ENCODE measurements at places on chromosomes 2 and 18.

- DNase-seq: no peak
These were observed 59.9 kb downstream of the ABCB11 start for GRCh38 chr2:168971261-168971660.

- peak; percentile 71 for DNase-seq
These were observed 173.8 kb downstream of the ICOS start for GRCh38 chr2:204110338-204110741.

DNA sequence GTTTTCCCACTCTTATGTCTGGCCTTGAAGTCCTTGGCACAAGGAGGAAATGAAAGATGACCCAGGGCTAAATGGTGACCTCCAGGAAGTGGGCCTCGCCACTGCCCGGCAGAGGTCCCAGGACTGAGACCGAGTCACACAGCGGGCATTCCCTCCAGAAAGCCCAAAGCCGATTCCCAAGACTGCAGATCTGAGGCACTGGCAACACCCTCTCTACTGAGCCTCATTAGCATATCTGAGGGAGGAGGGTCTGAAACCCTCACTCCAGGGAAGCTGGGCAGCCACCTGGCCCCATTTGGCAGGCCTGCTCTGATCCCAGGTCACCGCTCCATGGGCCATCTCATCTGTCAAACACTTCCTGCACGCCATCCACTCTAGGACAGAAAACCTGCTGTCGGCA, 29.1 kb downstream of the FAM178B start:
- no peak for DNase-seq

DNA sequence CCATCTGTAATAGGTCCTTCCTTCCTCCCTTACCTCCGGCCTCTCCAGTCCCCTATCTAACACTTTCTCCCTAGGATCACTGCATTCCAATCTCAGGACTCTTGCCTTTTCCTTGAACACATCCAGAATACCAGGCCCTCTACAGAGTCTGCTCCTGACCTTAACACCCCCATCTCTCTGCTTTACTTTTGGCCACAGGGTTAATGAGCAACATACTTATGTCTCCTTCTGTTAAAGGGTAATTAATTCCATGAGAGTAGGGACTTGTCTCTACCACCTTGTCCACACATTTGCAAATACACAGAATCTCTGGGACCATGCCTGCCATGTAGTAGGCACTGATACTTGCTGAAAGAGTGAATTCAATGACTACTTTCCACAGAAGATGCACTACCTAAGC, 94.9 kb downstream of the COBLL1 start:
- no peak for DNase-seq

GRCh38 chr2:229408356-229408755, 137.3 kb upstream of the PID1 start:
- no peak for DNase-seq

DNA sequence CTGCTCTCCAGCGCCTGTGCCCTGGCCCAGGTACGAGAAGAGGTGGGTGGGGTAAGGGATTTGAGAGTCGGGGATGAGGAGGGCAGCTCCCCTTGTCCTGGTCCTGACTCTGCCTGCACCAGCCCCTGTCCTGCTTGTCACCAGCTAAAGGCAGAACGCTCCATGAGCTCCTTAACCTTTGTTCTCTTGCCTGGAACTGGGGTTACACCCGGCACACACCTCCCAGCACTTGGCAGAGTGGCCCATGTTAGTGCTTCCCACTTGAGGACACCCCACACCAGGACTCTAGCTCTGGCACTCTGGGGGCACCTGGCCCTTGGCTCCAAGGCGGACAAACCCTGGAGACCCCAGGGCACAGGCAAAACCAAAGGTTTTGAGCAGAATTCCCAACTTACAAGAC, 19.2 kb downstream of the ANO7 start:
- no peak for DNase-seq

GRCh38 chr2:169806586-169806985, 7.9 kb downstream of the SSB start:
- no peak for DNase-seq

DNA sequence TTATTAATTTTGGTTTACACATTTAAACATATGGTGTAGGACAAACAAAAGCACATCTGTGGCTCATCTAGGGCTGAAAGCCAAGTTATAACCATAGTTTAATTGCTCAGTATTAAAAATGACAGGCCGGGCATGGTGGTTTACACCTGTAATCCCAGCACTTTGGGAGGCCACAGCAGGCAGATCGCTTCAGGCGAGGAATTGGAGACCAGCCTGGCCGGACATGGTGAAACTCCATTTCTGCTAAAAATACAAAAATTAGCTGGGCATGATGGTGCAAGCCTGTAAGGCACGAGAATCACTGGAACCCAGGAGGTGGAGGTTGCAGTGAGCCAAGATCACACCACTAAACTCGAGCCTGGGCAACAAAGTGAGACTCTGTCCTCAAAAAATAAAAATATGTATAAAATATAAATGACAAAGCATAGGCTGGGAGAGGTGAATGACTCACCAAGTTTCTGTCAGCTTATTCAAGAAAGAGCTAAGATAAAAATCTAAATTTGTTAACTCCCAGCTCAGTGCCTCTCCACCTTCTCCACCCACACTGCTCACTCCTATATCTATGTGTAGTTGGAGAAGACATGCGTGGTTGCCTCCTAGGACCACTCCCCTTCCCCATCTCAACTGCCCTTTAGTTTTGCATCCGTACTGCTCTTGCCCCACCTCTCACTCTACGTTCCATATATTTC, 79.2 kb upstream of the PID1 start:
- DNase-seq: no peak

GRCh38 chr2:16613539-16614011, 52.1 kb downstream of the CYRIA start:
- no peak for DNase-seq

All from activated CD4-positive, alpha-beta T cell treated with anti-CD3 and anti-CD28 coated beads for 48 hours (primary cell).